ENCODE measurements at places on chromosomes 3 and 15.

GRCh38 chr3:4995500-4996053 lies 16.3 kb downstream of the BHLHE40 start:
- no peak for DNase-seq

- no peak for DNase-seq
Measured at GRCh38 chr15:73550190-73550589, 83.0 kb downstream of the NPTN start.

GRCh38 chr3:50524746-50525145 lies 21.3 kb upstream of the CACNA2D2 start:
- no peak for DNase-seq

DNA sequence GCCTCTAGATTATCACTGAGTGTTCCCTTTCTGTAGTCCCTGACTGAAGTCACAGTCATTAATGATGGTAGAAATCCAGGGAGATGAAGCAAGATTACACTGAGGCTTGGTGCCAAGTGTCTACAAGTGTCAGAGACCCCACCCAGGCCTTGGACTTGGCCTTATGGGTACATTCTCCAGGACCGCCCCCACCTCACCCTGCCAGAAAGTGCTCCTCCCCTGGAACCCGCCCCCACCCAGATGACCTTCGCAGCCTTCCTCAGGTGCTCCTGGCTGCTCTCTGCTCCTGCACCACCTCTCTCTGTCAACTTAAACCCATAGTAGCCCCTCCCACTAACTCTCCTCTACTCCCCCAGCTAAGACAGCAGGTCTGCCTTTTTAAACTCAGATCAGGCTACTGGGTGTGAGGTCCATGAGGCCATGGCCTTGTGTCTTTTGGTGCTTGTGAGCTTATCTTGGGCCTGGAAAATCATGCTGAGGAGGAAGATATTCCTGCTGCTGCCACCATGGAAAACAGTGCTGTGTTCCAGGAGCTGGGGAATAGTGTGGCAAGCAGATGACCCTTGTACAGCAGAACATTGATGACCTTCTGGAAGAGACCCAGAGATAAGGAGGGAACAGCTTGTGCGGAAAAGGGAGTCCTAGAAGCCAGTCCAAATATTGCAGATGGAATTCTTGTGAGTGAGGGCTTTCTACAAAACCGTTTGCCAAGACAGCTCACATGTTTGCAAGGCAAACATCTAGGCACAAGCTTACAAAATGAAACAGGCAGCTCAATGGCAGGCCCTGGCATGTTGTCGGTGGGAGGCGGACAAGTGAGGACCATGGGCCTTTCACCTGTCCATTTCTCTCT lies 40.3 kb upstream of the NDUFB4 start:
- DNase-seq, result peak; percentile 100
